ENCODE measurements at places on chromosomes 2 and 18. TPM values are rescaled to one million over a fixed set of nuclear protein-coding genes. Genes with fewer than 3 reads are reported as not detected.

CFAP221 gene
- 0.22 TPM for total RNA-seq

GREB1L gene
- total RNA-seq, result 3.5 TPM

HOXD10 gene
- total RNA-seq, result 6.7 TPM

DCAF17 gene
- total RNA-seq, result 11.8 TPM

UGT1A7 gene
- total RNA-seq, result 3.5 TPM

KIF5C gene
- total RNA-seq, result 0.33 TPM

KCNG2 gene
- total RNA-seq, result not detected

MGAT4A gene
- total RNA-seq, result 1.4 TPM

GPR148 gene
- not detected for total RNA-seq

GDF7 gene
- 0.15 TPM for total RNA-seq

UGT1A5 gene
- total RNA-seq, result not detected

EML6 gene
- 1.2 TPM for total RNA-seq

SP3 gene
- total RNA-seq, result 37.3 TPM

NAT8 gene
- total RNA-seq, result not detected

LRP1B gene
- 0.01 TPM for total RNA-seq

MC2R gene
- total RNA-seq, result not detected

SERPINB5 gene
- 0.30 TPM for total RNA-seq

FSHR gene
- total RNA-seq, result not detected

SLC5A7 gene
- total RNA-seq, result not detected

ACTR2 gene
- total RNA-seq, result 223 TPM

TXNDC2 gene
- 0.17 TPM for total RNA-seq

GALNT14 gene
- 44.3 TPM for total RNA-seq

CYTIP gene
- 0.05 TPM for total RNA-seq

GPR45 gene
- total RNA-seq, result not detected

ACADL gene
- total RNA-seq, result not detected

CNNM4 gene
- 11.4 TPM for total RNA-seq

SRD5A2 gene
- total RNA-seq, result 0.02 TPM

IL37 gene
- not detected for total RNA-seq

FN1 gene
- total RNA-seq, result 270 TPM

CHST9 gene
- total RNA-seq, result not detected

DYNAP gene
- not detected for total RNA-seq

FAM237A gene
- total RNA-seq, result not detected

LINC00305 gene
- total RNA-seq, result not detected

AOX1 gene
- 5.4 TPM for total RNA-seq

Data from A549 treated with dexamethasone at 1 μM for 4 hours (cell line).